ENCODE measurements at places on chromosomes 3 and 15.

GRCh38 chr3:87313641-87314040 is 37.3 kb upstream of the POU1F1 start:
- DNase-seq, result no peak

DNA sequence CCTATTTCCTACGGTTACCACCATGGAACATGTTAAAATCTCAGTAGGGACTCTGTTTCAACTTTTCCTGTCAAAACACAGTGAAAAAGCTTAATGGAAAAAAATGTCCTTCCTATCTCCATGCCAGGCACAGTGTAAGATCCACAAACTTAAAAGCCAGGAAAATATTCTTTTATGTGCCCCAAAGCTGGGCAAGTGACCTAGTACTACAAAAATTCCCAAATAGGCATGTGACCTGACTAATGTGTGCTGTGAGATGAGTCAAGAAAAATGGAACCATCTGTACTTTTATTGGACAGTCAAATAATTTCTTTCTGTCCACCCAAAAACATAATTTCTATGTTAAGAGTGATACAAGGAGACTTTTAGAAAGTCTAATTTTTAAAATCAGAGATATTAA is 406.0 kb downstream of the ZBTB20 start:
- DNase-seq, result no peak

DNA sequence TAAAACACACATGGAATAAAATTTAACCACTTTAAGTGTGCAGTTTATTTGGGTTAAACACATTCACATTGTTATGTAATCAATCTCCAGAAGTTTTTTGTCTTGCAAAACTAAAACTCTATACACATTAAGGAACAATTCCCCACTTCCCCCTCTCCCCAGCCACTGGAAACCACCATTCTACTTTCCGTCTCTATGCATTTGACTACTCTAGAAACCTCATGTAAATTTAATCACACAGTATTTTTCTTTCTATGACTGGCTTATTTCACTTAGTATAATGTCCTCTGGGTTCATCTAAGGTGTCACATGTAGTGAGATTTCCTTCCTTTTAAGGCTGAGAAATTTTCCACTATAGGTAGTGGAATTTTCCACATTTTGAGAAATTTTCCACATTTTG is 568.7 kb upstream of the UBE2E2 start:
- DNase-seq, result no peak

DNA sequence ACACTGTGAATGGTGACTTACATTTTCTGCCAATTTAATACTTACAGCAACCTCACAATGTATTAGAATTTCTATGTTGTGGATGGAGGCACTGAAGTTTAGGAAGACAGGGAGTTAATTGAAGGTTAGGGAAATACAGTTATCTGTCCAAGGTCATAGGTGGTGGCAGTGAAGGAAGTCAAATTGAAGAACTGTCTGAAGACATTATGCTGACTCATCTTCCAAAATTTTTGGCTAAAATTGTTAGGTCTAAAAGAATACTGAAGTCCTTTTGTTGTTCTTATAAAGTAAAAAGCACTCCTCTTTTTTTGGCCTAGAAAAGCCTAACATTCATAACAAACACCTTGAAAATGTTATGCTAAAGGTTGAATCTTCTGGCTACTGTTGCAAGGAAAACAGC is 27.7 kb downstream of the EMC4 start:
- no peak for DNase-seq

DNA sequence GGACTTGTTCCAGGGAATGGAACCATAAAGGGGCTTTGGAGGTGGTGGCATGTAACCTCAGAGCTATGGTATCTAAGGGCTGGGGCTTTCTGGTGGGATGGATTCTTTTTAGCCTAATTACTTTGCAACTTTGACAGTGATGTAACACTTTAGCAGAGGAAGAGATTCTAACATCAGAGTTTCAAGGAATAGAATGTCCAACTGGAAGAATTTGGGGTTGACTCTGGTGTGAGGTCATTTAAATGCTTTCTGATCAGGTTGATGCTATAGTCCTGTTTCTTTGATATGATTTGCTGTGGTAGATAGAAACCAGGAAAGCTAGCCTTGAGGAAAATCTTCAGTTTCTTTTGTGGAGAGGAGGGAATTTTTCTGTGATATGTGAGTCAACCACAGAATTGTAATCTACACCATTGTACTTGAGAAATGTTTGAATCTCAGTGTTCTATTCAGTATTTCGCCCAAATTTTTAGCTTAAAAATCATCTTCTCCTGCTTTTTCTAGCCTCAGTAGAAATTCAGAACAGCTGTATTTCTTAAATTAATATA is 40.0 kb downstream of the ATP2C1 start:
- DNase-seq, result no peak
